ENCODE measurements at places on chromosomes 12 and 14.
A peak's percentile ranks its signal among the peaks of the same experiment; 100 is the strongest.

- H3K4me3 ChIP-seq = no peak overlapping the region
- H3K27ac ChIP-seq = no peak overlapping the region
- H3K27me3 ChIP-seq = no peaks in the 10 kb centered on the region
- H3K36me3 ChIP-seq = no peaks in the 10 kb centered on the region
- no peaks in the 10 kb centered on the region for H3K4me1 ChIP-seq
These were observed 155.5 kb downstream of the PTCSC3 start for GRCh38 chr14:36021030-36021422.

DNA sequence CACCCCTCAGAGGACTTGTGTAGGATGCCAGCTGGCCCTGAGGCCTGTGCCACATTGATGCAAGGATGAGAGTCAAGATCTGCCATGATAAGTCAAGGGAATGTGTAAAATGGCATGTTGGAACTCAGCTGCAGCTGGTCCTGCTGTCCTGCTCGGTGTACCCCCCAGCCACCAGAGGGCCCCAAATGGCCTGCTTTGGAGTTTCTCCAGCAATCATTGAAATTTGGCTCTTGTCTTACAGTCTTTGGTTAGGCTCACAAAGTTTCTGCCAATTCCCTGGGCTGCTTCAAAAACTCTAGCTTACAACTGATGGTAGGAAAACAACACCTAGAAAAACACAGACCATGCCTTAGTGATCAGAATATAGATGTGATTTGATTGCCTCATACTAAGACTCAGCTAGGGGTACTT, 76.8 kb downstream of the HSD17B6 start:
- H3K27ac ChIP-seq = no peak overlapping the region
- H3K4me1 ChIP-seq = peaks cover 38% of the 10 kb centered on the region
- no peaks in the 10 kb centered on the region for H3K27me3 ChIP-seq

GRCh38 chr12:4443616-4444015, 2.0 kb downstream of the FGF6 start:
- no peak overlapping the region for H3K27ac ChIP-seq
- H3K4me3 ChIP-seq = no peak overlapping the region
- H3K36me3 ChIP-seq = no peaks in the 10 kb centered on the region
- H3K4me1 ChIP-seq = no peaks in the 10 kb centered on the region
- no peak for DNase-seq

GRCh38 chr12:133235401-133236112, at the start of gene ANHX:
Gene ANHX, minus strand, starts transcription at chr12:133235877. Its CDS starts 1,521 bp downstream, at chr12:133234356.
- no peak for DNase-seq
- H3K36me3 ChIP-seq = no peaks in the 10 kb centered on the region
- H3K4me1 ChIP-seq = no peaks in the 10 kb centered on the region
- H3K27ac ChIP-seq = no peak within 1 kb of the TSS
- peaks cover 16% of the 10 kb centered on the region for H3K27me3 ChIP-seq
- no peak within 1 kb of the TSS for H3K4me3 ChIP-seq

GRCh38 chr14:48725051-48725734, 861.0 kb downstream of the RPS29 start:
- H3K36me3 ChIP-seq = no peaks in the 10 kb centered on the region
- H3K4me3 ChIP-seq = no peak overlapping the region
- H3K4me1 ChIP-seq = no peaks in the 10 kb centered on the region

GRCh38 chr14:54854181-54854580, 48.4 kb downstream of the GCH1 start:
- no peaks in the 10 kb centered on the region for H3K4me1 ChIP-seq
- H3K36me3 ChIP-seq = no peaks in the 10 kb centered on the region
- no peak overlapping the region for H3K4me3 ChIP-seq
- H3K27ac ChIP-seq = no peak overlapping the region
- H3K27me3 ChIP-seq = no peaks in the 10 kb centered on the region
- DNase-seq = no peak

DNA sequence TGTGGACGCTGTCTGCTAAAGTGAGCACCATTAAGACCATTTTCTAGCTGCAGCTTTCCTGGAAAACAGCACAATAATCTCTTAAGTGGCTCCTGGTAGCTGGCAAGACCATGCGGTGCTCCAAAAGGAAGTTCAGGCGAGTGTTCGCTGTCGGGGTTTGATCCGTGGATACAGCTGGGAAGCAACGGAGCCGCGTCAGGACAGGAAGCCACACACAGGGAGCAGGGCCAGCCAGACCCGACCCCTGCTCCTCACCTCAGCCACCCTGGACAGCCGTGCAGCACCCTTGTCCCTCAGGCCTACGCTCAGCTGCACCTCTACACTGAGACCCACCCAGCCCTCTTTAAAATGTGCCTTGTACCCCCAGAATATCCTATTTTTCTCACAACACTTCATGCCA, 19.4 kb downstream of the ZFYVE21 start:
- no peaks in the 10 kb centered on the region for H3K27me3 ChIP-seq
- no peak for DNase-seq
- H3K4me1 ChIP-seq = peaks cover 31% of the 10 kb centered on the region
- H3K4me3 ChIP-seq = no peak overlapping the region
- peak overlapping the region; percentile 79 for H3K27ac ChIP-seq

GRCh38 chr14:30158299-30158698, 230.7 kb upstream of the PRKD1 start:
- H3K27ac ChIP-seq = no peak overlapping the region
- H3K27me3 ChIP-seq = no peaks in the 10 kb centered on the region
- H3K36me3 ChIP-seq = no peaks in the 10 kb centered on the region
- no peaks in the 10 kb centered on the region for H3K4me1 ChIP-seq

DNA sequence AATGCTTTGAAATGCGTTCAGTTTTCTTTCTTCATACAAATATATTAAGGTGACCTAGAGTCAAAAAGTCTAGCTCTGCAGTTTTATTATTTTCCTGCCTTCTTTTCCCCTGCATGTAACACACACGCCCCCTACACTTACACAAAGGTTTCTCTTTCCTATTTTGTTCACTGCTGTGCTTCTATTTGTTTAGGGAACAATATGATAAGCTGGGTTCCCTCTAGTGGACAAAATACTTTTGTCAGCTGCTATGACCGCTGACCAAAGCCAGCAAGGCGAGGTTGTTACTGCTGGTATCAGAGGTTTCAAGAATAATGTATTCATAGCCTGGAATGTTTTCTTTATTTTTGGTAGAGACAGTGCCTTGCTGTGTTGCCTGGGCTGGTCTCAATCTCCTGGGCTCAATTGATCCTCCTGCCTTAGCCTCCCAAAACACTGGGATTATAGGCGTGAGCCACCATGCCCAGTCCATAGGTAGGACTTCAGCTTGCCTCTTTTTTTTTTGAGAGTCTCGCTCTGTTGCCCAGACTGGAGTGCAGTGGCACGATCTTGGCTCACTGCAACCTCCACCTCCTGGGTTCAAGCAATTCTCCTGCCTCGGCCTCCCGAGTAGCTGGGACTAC, 33.4 kb downstream of the FNTB start:
- no peak for DNase-seq
- no peaks in the 10 kb centered on the region for H3K36me3 ChIP-seq
- peaks cover 7% of the 10 kb centered on the region for H3K4me1 ChIP-seq
- no peaks in the 10 kb centered on the region for H3K27me3 ChIP-seq

All from esophagus squamous epithelium (tissue), 5 donors.